ENCODE measurements at places on chromosomes 6 and 20. TPM values are rescaled to one million over a fixed set of nuclear protein-coding genes. Genes with fewer than 3 reads are reported as not detected.

DNA sequence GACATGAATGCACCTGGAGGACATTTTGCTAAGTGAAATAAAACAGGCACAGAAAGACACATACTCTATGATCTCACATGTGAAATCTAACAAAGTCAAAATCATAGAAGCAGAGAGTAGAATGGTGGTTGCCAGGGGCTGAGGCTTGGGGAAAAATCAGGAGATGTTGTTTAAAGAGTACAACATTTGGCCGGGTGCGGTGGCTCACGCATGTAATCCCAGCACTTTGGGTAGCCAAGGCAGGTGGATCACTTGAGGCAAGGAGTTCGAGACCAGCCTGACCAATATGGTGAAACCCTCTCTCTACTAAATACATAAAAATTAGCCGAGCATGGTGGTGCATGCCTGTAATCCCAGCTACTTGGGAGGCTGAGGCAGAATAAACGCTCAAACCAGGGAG is 26.0 kb upstream of the LOC128125822 start:
- no peak for DNase-seq

- no peak for DNase-seq
Measured at GRCh38 chr6:99334526-99335127, 14.8 kb downstream of the FAXC start.

GABRR1 gene
- total RNA-seq, result not detected

- no peak for DNase-seq
Measured at GRCh38 chr6:34953061-34954025, 64.3 kb downstream of the ANKS1A start.

PSORS1C2 gene
- total RNA-seq, result not detected

DNA sequence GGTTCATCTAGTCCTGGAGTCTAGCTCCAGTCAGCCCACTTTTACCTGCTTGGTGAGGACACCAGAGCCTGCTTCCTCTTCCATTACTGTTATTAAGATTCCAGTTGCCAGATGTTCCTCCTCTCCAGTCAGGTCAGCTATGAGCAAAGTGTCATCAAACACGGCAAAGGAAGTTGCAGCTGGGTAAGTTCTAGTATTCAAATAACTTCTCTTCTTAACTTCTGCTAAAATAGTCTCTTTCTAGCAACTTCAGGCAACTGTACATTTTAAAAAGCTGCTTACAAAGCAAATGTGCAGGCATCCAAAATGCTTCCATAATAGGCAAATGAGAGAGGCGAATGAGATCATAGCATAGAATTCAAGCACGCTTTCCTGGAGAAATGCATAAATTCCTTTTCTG is 18.4 kb upstream of the MRPS18A start:
- no peak for DNase-seq

DNA sequence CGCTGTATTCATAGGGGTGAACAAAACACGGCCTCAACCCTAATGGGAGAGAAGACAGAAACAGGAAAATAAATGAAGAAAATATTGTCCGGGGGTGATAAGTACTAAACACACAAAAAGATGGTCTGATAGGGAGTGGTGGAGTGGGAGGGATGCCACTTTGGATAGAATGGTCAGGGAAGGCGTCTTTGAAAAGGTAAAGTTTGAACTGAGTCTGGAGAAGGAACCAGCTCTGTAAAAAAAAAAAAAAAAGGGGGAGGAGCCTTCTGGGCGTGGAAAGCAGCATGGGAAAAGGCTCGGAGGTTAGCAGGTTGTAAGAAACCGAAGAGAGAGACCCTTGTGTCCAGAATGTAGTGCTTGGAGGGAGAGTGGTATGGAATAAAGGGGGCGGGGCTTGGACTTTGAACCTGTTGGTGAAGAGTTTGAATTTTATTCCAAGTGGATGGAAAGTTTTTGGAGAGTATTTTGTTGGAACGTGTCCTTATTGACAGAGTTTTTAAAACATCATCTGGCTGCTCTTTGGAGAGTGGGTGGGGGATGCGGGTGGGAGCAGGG is 1.8 kb downstream of the CHMP4B start:
- DNase-seq, result no peak

GRCh38 chr20:8526610-8527009 is 394.5 kb downstream of the PLCB1 start:
- DNase-seq, result no peak

GRCh38 chr6:45174045-45174444 is 154.1 kb upstream of the RUNX2 start:
- DNase-seq, result no peak

MRPS26 gene
- total RNA-seq, result 42.8 TPM

DNA sequence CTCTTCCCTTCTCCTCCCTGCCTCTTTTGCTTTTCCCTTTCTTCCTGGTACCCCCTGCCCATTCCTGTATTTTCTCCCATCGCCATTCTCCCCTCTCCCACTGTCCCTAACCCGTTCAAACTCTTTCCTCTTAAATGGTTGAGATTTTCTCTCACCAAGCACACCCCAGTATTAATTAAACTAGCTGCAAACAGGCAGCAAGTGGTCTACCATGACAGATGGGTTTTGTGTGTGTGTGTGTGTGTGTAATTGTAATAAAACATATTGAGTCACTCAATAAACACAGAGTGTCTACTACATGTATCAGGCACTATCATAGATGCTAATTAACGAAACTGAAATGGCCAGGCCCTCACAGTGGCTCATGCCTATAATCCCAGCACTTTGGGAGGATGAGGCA is 6.7 kb downstream of the RAET1E start:
- no peak for DNase-seq

RNF217 gene
- total RNA-seq, result 10.6 TPM

BMP7 gene
- total RNA-seq, result 23.9 TPM

GRCh38 chr20:22554391-22554790 is 30.0 kb downstream of the FOXA2 start:
- DNase-seq, result no peak

VIP gene
- total RNA-seq, result not detected

DNA sequence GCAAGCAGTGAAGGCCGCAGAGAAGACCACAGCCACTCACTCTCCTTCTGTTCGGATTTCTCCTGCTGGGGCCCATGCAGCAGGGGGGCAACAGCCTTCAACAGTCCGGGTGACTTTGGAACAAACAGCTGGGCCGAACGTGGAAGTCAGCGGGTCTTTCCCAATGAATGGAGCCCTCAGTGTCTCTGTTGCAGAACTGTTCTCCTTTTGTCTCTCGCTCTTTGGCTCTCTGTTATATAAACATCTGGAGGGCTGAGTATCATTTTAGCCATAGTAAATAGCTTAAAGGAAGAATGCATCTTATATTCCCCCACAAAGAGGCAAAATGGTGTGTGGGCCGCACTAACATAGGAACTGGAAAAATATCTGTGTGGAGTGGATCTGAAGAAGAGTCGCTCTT is 136.7 kb upstream of the RALGAPA2 start:
- DNase-seq, result no peak

SOX12 gene
- 8.1 TPM for total RNA-seq

PRRT1 gene
- 0.77 TPM for total RNA-seq

- no peak for DNase-seq
Measured at GRCh38 chr20:44597516-44597915, 15.1 kb downstream of the PKIG start.

- no peak for DNase-seq
Measured at GRCh38 chr20:6921717-6922386, 154.4 kb downstream of the BMP2 start.

- peak; percentile 84 for DNase-seq
Measured at GRCh38 chr6:113856625-113857555, at the start of gene MARCKS. Gene MARCKS, plus strand, starts transcription at chr6:113857345. Its CDS starts 401 bp downstream, at chr6:113857746.

DNA sequence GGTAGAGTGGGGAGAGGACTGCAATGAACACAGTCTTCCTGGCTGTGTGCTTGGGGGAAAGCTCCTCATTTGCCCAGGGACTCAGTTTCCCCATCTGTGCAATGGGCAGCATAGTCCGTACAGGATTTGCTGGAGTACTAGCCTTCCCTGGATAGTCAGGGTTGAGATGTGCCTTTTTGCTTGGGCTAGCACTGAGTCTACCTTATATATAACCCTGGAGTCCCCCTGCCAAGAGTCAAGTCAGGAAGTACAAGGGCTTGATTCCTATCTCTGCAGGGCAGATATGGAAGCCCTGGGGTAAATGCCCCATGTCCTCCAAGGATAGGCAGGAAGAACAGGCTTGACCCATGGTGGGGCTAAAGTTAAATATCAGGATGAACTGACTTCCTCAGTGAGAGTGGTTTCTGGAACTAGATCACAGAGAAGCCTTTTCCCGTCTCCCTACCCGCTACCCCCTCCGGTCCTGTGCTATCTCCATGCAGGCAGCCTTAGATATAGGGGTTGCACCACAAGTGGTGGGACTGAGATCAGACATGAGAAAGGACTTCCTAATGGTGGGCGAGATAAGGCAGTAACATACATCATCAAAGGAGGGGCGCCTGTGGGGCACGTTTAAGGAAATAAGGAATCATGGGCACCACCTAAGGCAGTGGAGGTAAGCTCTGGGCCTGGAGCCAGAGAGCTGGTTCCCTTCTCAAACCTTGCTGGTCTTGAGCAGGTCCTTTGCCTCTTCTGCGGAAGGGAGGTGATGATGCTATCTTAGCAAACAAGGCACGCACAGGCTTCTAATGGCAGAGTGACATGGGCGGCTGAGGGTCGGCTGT is 157.9 kb downstream of the MRPL14 start:
- no peak for DNase-seq

MMP24 gene
- total RNA-seq, result 1.3 TPM

UNC5CL gene
- total RNA-seq, result 0.86 TPM

DNA sequence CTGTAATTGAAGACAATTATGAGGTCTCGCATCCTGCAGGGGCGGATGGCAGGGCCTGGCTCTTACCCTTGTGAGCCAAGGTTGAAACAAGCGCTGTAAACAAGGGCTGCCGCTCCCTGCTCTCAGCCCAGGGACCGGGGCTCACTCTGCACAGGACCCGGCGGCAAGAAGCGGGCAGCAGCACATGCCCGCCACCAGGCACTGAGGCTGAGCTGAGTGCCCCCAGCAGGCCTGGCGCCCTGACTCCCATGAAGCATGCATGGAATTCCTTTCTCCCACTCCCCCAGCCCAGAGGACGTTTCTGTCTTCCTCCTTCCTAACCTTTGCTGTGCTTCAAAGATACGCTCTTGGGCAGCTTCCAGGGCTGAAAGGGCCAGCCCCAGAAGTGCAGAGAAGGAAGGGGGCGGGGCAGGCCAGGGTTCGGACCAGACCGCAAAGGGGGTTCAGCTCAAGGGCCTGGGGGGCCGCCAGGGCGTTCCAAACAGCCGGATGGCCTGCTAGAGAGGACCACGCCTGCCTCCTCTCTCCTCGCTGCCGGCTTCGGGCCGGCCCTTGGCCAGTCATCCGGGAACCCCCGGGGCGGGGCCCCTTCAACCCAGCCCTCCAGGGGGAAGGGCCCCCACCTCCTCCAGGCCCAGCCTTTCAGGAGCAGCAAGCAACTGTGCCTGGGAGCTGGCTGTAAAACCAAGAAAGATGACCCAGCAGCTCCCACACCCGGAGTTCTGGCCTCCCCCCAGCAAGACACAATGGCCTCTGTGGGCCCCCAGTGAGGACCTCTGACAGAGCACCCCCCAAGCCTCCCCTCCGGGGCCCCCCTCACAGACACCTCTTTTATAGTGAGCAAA is 109.9 kb downstream of the NOL4L start:
- peak; percentile 95 for DNase-seq

GRCh38 chr6:169589699-169590257 is 112.1 kb downstream of the WDR27 start:
- no peak for DNase-seq

DNA sequence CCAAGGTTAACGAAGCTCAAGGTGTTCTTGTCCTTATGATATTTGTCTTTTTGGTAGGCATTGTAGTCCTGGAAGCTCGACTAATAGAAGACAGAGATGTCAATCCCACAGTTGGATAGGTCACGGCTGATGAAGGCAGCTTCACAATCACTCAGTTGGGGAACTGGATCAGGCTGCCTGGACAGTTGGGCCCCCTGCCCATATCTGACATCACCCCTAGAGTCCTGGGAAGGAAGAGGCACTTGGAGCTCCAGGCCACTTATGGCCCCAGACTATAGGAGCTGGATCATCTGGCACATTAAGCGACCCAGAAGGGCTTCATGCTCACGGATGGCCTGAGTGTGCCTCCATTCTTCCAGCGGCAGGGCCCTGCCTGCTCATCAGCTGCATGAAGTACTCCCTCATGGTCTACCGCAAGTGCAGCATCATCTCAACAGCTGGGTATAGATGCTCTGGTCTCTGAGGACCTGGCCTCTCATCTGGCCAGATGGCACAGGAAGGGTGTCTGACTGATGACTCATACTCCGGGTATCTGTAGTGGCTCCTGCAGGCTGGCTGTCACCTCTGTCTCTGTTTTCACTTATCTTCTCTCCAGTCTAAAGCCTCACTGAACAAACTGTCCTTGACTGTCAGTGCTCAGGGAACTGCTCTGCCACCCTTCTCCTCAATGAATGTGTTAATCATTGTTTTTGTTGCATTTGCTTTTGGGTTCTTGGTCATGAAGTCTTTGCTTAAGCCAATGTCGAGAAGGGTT is 29.2 kb upstream of the SSR1 start:
- peak; percentile 36 for DNase-seq

- DNase-seq, result no peak
Measured at GRCh38 chr6:152232501-152233151, 404.5 kb downstream of the SYNE1 start.

HEY2 gene
- total RNA-seq, result 2.1 TPM

- DNase-seq, result no peak
Measured at GRCh38 chr6:137248702-137249101, 29.5 kb upstream of the IFNGR1 start.

RIMS4 gene
- total RNA-seq, result 0.80 TPM

- no peak for DNase-seq
Measured at GRCh38 chr6:158496700-158497099, 63.2 kb upstream of the TMEM181 start.

DNA sequence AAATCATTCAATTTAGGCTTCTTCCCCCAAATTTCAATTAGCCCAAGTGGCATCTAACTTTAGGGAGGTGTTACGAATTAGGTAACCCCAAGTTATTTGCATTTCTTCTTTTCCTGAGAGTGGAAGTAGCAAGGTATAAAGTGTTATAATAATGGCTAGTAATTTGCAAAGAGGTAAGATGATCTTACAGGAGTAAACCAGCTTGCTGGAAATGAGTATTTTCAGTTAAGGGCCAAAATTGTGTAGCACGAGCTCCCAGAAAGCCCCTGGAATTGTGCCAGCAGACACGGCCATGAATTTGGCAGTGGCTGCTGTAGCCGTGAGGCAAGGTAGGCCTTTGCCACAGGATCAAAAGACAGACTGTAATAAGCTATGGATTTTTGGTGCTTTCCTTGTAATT is 38.0 kb downstream of the CITED2 start:
- peak; percentile 40 for DNase-seq

DNA sequence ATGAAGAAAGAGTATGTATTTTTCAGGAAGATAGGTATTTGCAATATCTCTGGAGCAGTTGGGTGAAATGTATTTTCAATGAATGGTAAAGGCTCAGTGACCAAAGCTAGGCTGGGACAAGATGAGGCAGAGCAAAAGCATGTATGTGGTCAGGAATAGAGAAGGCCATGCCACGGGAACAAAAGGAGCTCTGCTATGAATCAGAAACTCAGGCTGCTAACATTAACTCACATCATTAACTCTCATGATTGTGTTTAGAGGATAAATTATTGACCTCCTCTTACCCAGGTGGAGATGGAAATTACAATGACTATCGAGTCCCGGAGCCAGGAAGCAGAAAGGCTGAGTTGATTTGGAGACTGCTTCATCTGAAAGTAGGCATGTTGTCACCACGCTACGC is 220.2 kb downstream of the FUT9 start:
- no peak for DNase-seq

DNA sequence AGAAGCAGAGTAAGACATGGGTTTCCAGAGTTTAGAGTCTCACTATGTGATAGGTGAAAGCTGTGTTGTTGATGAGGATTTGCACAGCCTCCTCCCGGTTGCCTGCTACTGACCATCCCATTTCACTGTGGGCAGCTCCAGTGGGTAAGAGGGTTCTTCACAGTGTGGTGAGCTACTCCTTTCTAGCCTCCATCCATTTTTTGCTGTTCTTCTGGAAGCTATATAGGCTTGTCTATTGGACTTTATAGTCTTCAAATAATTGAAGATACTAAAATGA is 13.4 kb downstream of the UST start:
- no peak for DNase-seq

SMIM29 gene
- total RNA-seq, result 22.7 TPM
